ENCODE measurements at places on chromosomes 11 and 22.

- DNase-seq: peak; percentile 91
Measured at GRCh38 chr22:35840302-35840739, 122.6 kb downstream of the APOL5 start.

- DNase-seq: no peak
Measured at GRCh38 chr11:64035576-64035975, at the start of gene FLRT1. Gene FLRT1 (plus strand): TSS chr11:64035931. CDS start chr11:64116268, 80,337 bp downstream.

GRCh38 chr22:43819421-43819921, 7.4 kb upstream of the EFCAB6 start:
- no peak for DNase-seq

- peak; percentile 10 for DNase-seq
Measured at GRCh38 chr11:43936076-43936475, 6.4 kb upstream of the C11orf96 start.

DNA sequence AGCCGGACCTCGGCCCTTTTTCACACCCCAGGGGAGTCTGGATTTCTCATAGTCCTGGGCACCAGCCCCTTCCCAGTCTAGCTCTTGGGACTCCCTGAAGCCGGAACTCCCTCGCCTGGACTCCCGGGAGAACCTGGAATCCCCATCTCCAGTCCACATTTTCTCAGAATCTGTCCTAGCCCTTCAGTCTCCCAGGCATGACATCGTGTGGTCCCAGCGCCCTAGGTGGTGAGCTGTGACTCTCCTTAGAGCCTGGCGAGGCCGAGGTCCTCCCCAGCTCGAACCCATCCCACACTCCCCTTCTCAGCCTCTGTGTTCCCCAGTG, 673 bp upstream of the DUSP18 start:
- no peak for DNase-seq

DNA sequence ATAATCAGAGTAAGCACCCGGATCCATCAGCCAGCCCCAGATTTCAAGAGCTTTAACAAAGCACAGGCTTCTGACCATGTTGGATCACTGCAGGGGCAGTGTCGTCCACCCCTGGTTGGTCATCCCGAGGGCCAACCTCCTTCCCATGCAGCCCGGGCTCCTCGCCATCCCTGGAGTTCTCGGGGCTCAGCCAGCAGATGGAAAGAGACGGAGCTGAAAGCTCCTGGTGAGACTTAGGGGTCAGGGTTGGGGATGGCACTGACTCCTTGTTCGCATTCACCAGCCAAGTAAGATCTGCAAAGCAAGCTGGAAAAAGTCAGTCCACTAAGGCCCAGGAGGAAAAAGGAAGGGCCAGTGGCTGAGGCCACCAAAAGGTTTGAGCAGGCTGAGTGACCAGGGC, 888.9 kb downstream of the BRD1 start:
- no peak for DNase-seq

- no peak for DNase-seq
Measured at GRCh38 chr11:12144330-12145174, 34.2 kb downstream of the MICAL2 start.

DNA sequence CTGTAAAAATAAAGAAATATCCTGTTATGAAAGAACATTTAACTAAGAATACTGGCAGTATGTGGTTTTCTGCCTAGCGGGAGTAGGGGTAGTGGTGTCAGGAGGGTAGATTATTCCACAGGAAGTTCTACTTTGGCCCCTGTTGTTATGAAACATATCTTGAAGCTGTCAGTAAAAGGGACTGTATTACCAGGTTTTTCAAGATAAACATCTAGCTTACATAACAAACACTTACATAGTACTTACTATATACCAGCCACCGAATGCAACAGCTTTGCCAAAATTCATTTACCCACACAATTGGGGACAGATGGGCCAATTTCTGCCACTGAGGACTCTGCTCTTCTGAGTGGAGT, 3.7 kb downstream of the TMEM123 start:
- DNase-seq: no peak

DNA sequence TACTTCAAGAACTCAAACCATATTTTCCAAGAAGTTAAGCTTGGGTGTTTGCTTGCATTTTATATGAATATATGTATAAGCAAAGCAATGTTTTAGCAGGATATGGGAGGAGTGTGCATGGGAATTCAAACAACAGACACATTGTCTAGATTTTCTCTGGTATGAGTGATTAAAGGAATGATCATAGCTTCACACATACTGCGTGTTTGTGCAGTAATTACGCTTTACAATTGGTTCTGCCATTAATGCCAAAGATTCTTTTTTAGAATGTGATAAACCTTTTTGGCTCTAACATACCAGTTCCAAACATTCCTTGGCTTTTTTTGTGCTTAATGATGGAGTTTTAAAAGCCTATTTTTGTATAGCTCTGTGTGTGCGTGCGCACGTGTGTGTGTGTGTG, 54.0 kb downstream of the CCDC34 start:
- no peak for DNase-seq

DNA sequence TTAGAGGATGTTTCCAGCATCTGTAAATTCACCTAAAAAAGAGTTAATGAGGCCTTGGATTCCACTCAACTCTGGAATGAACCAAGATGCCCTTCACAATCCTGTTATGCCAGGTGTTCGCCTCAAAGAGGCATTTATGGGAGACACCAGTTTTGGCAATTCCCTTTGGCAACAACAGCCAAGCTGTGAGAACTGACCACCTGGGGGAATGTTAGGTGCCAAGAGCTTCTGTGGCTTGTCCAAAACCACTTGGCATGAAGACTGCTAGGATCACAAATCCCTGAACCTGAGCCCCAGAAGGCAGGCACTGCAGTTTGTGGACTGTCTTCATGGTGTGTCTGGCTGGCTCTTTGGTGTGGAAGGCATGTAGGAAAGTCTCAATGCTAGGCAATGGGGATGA, 164.4 kb upstream of the BDNF start:
- no peak for DNase-seq

DNA sequence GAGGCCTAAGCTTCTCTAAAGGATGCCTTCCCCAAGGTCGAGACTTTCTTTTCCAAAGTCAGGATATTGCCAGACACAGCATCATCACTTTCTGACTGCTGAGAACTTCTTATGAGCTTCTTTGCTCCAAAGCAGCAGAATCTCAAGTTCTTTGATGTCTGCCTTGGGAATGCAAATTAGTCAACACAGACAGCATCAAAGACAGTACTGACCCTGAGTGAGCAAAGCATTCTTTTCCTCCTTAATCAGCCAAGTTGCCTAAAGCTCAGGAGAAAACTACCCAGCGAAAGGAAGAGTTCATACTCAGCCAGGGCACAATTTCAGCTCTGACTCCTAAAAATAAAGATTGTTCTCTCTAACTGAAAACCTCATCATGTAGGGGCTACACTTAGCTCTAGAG, 98.0 kb downstream of the SLC36A4 start:
- no peak for DNase-seq

DNA sequence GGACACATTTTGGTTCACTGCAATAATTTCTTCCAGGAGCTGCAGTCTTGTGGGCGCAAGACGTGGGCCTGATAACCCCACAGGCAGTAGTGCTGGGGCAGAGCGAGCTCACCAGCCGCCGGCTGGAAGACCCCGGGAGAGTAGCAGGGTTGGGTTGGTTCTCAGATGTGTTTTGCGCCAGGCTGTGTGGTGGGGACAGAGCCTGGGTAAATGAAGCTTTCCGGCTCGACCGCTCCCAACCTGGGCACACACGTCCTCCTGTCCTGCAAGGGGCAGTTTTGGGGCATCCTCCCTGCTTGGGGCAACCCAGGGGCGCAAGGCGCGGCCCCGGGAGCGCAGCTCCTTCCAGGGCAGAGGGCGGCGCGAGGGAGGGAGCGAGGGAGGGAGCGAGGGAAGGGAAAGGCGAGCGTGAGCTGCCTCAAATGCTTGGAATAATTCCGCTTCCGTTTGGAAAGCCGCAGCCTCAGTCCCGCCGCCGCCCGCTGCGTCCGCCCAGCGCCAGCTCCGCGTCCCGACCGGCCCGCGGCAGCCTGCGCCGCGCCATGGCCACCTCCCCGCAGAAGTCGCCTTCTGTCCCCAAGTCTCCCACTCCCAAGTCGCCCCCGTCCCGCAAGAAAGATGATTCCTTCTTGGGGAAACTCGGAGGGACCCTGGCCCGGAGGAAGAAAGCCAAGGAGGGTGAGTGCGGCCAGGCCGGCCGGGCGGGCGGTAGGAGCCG, at the start of gene PARVA:
Gene PARVA (plus strand): TSS at position 466 of the 718 bp plus-strand sequence. CDS start 77 bp downstream, at position 543.
- peak; percentile 66 for DNase-seq

- peak; percentile 93 for DNase-seq
Measured at GRCh38 chr11:65786786-65787636, at the start of gene OVOL1. Gene OVOL1 (plus strand): TSS chr11:65787063. CDS start chr11:65787374, 311 bp downstream.

DNA sequence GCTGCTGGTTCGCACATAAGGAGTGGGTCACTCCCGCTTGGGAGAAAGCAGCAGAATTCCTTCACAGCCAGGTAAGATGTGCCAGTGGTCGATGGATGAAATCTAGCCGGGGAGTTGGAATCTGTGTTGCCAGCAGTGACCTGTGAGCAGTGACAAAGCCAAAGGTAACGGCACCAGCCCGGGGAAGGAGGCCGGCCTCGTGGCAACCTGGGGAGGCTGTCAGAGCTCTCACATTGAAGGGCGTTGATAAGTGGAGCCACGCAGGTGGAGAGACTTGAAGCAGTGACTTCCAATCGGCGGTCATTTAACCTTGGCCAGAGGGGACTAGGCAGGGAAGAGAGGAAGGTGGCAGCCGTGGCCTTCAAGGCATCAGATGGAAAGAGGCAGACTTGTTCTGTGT, 58.8 kb downstream of the ARHGAP8 start:
- DNase-seq: no peak

- DNase-seq: no peak
Measured at GRCh38 chr11:44567876-44568256, 2.4 kb downstream of the CD82 start.

DNA sequence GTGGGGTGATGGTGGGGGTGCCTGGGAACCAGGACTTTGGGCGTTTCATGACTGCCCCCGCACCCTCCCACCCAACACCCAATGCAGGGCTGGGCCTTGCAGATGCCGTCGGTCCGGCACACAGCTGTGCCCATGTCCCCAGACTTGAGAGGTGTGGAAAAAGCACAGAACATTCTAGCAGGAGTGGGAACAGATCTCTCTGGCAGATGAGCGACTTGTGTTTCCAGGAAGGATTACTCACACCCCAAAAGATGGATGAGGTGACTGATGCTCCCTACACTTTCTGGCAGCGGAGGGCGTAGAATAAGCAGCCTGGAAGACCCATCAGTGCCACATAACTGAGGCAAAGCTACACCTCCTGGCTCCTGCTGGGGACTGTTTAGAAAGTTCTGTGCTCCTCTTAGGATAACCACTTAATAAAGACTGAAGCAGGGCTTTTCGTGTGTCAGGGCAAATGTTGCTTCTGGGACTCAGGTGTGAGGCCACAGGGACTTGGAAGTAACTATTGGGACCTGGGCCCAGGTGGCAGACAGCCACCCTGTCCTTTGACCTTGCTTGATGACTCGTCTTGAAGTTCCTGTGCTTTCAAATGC, 24.2 kb downstream of the FBLN1 start:
- DNase-seq: no peak

GRCh38 chr11:109892321-109892794, 200.8 kb upstream of the ZC3H12C start:
- DNase-seq: peak; percentile 34

DNA sequence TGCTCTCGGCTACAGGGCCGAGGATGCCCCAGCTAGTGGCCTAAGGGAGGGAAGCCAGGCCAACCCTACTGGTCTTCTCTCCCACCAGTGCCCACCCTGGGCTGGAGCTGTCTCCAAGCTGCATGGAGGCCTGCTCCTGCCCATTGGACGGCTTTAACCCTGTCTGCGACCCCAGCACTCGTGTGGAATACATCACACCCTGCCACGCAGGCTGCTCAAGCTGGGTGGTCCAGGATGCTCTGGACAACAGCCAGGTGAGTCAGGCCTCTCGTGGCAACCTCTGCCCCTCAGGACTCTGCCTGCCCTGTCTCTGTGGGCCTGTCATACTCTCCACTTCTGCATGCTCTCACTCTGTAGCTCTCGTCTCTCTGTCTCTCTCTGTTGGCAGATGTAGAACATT, 44.1 kb upstream of the TPBGL start:
- no peak for DNase-seq

GRCh38 chr11:128506999-128507611, 80.3 kb downstream of the ETS1 start:
- peak; percentile 96 for DNase-seq

DNA sequence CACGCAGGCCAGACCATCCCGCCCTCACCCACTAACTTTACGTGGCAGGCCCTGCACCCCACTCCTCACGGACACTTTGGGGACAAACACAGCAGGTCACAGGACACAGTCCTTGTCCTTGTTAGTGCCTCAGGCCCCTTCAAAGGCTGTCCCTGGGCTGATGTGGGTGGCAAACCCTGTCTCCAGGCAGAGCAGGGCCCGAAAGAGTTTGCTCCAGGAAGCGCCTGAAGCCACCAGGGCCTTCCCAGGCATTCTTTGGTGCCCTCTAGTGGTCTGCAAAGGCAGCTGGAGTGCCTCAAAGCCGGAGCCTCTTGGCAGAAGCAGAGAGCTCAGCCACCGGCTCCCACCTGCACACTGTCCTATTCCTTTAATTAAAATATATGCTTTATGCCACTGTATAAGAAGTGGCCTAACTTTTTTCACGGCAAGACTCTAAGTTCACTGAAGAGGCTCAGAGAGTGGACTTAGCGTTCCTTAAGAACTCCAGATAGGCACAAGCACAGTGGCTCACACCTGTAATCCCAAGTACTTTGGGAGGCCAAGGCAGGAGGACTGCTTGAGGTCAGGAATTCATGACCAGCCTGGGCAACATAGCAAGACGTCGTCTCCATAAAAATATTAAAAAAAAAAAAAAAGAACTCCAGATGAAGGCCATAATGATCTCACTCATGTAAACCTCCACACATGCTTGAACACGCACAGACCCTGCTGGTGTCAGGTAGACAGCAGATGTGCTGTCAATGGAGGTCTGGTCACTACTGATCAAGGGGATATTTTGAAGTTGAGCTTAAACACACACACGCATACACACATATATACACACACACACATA, 11.1 kb downstream of the TXN2 start:
- DNase-seq: peak; percentile 84

- peak; percentile 52 for DNase-seq
Measured at GRCh38 chr11:125423247-125423849, 72.7 kb downstream of the FEZ1 start.

DNA sequence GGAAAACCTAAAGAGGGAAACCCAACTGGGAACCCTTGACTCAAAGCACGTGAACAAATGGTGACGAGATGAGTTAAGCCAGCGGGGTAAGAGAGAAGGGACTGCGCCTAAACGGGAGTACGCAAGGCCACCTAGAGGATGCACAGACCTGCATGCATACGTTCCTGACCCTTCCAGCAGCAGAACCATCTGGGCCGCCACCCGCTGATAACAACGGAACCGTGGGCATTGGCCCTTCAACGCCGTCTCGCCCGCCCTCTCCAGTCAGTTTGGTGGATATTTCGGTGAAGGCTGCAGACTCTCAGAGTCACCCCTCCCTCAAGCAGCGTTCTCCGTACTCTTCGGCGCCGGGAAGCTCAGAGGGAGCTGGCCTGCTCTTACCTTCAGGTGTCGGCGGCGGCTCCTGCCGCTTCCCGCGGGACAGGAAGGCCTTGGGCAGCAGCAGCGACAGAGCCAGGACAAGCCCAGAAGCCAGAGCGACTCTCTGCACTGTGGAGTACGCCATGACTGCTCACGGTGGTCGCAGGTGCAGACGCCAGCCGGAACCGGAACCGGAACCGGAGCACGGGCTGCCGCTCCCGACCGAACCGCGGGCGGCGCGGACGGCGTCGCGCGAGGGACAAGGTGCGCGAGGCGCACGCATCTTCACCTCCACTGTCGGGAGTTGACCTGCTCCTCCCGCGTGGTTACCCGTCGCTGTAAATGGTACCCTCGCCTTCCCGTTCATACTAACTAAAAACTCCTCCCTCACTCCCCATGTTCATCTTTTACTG, at the start of gene RIC3:
Gene RIC3 (minus strand): TSS at position 541 of the 773 bp plus-strand sequence. CDS start 36 bp downstream, at position 505.
- DNase-seq: no peak
